ENCODE measurements at places on chromosomes 3 and 15.

DNA sequence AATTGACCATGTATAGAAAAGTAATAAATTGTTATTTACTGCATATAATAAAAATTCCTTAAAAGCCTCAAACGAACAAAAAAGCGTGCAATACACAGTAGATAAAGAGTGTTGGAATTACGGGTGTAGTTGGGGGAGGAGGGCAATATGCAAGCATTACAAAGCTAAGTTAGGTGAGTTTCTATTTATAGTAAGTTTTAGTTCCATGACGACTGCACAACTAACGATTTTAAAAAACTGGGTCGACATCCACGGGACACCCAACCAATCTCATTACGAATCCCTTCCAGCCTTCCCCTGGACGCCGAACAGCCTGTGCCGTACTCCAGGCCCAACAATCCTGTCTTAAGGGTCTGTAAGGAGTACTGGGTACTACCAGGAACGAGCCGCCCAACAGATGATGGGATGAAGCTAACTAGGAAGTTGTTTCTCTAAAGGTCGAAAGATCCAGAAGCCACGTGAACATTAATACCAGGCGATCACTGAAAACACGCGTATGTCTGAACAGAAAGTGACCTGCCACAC lies 677 bp downstream of the POLQ start:
- DNase-seq: no peak

GRCh38 chr3:107627962-107628542 lies 105.3 kb downstream of the BBX start:
- no peak for DNase-seq

- peak; percentile 40 for DNase-seq
Observed at GRCh38 chr3:111859061-111859973, at the start of gene PHLDB2. TSS of gene PHLDB2 (plus strand) at chr3:111859265. CDS start at chr3:111884078, 24,813 bp downstream.

DNA sequence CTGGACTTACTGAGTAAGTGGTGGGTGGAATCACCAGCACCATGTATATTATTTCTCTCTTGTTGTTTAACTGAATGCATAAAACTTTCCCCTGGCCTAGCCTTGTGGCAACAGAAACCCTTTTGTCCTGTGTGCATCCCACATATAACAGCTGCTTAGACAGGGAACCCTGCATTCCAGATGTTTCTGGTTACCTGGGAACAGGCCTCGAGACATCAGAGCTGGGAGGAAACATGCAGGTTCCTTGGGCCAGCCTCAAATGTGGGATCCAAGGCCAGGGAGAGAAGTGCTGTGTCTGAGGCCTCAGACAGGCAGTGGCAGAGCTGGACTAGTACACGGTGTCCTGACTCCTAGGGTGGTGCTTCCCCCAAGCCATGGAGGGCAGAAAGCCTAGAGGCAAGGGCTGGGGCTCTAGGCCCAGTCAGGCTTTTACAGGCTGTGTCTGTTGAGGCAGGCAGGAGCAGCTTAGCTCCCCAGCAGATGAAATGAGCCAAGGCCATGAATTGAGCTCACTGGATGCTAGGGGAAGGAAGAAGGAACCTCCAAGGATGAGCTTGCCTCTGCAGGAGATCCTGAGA lies 57.7 kb downstream of the ITGA11 start:
- DNase-seq: no peak

- no peak for DNase-seq
Observed at GRCh38 chr3:27141668-27142067, 227.5 kb downstream of the NEK10 start.

DNA sequence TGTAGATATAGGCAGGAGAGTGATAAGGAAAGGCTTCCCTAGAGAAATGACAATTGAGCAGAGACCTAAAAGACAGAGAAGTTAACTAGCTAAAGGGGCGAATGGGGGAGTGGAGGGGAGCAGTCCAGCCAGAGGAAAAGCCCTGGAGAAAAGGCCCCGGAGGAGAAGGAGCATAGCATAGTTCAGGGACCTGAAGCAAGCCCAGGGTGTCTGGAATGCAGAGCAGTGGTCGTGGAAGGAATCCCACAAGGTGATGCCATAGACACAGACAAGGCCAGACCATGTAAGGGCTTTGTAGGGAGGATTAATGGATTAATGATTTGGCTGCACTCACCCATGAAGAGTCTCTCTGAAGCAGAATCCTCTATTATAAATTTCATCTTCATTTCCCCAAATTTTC lies 45.8 kb upstream of the LRRN1 start:
- no peak for DNase-seq

- DNase-seq: no peak
Observed at GRCh38 chr15:60121845-60122244, 117.7 kb downstream of the FOXB1 start.

DNA sequence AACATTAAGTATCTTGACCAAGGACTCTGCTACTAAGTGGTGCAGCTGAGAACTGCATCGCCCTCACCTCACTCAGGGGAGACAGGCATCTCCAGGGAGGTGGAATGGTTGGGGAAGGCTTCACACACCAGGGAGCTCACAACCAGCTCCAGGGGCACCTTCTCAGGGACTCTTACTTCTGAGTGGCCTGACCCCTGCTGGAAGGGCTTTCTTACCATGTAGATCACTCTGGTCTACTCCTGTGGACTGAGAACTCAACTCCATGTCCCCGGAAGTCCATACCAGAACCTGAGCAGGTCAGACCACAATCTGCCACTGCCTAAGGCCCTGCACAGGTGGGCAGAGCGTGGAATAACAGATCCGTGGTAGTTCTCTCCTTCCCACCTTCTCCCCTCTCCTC lies 140.5 kb downstream of the TLE3 start:
- DNase-seq: no peak

- DNase-seq: no peak
Observed at GRCh38 chr15:45715528-45715927, 80.7 kb downstream of the SQOR start.

DNA sequence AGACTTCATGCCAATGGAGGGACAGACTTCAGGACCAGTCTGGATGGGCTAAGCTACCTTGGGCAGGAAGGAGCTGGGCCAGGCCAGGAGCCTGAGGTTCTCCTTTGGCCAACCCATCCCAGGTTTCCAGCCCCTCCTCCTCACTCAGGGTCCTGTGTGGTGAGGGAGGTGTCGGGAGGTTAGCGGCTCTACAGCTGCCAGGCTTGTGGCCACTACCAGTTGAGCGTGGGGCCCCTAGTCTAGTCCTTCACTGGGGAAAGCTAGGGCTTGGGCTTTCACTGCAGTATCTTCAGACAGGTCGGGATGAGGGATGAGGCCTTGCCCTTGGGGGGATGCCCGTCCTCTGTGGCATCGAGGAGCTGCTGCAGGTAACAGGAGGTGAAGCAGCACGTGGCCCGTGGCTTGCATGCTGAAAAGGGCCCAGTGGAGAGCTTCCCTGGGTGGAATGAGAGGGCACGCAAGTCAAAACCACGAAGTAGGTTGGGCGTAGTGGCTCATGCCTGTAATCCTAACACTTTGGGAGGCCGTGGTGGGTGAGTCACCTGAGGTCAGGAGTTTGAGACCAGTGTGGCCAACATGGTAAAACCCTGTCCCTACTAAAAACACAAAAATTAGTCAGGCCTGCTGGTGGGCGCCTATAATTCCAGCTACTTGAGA lies 8.5 kb upstream of the FANCD2 start:
- no peak for DNase-seq

DNA sequence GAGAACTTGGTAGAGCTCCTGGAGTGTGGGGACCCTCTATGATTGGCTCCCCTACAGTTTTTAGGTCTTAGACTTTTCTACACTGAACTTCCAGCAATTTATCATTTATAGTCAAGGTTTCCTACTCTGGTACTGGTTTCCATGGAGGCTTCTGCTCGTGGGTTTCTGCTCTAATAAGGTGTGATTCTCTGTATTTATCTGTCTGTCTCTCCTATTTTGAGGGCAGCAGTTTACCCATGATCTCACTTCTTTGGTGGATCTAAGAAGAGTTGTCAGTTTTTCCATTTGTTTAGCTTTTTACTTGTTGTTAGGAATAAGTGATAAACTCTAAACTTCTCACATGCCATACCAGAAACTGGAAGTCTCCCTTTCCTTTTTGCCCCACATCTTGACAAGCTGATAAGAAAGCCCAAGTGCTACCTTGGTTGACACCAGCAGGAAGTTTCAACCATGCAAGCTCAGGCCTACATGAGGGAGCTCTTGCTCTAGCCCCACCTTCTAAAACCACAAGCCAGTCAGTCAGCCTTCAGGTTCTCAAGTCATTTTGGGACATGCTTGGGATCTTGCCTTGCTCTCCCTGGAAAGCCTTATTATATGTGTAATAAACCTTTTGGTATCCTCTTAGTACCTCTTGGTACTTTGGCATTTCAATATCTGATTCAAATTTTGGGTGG lies 10.0 kb downstream of the TIMMDC1 start:
- DNase-seq: no peak

DNA sequence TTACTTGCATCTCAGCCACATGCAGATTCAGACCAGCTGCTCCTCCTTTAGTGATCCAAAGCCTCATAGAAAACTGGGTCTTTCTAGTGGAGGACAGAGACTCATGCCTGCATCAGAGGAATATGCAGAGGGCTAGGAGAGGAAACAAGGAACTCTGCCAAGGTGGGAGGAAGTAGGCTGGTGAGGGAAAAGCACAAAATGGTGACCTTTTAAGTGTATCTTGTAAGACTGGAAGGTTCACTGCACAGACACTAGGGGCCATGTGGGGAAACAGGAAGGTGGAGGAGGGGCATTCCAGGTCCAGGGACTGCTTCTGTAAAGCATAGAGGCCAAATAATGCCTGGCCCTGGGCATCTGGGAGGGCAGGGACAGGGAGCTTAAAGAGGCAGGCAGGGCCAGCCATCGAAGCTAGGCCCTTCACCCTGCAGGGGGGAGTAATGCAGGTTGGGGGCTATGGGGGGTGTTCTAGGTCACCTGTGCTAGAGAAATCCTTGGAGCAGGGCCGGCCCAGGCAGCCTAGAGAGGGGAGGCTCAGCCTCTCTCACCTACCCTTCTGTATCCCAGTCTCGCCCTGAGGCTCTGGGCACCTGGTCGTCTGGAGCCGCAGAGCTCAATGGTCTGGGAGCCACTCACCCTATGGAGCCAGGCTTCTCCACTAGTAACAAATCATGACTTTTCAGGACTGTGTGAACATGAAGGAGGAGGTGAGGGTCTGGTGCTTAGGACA lies 117.7 kb downstream of the DNAJB8 start:
- DNase-seq: no peak

- no peak for DNase-seq
Observed at GRCh38 chr3:2148561-2149340, 50.1 kb downstream of the CNTN4 start.

DNA sequence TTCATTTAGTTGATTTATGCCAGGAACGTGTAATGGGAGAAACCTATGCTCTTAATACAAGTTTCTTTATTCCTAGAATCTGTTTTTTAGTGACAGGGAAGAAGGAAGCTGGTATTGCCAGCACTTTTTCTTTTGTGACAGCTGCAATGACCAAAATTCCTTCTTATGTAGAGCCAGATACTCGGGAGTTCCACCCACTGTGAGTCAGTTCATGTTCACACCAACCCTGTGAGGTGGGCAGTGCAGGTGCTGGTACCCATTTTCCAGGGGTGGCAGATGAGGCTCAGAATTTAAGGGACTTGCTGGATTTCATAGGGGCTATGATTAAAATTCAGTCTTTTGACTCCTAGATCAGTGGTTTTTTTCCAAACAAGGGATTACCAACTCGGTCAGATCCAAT lies 34.7 kb downstream of the OXNAD1 start:
- no peak for DNase-seq

DNA sequence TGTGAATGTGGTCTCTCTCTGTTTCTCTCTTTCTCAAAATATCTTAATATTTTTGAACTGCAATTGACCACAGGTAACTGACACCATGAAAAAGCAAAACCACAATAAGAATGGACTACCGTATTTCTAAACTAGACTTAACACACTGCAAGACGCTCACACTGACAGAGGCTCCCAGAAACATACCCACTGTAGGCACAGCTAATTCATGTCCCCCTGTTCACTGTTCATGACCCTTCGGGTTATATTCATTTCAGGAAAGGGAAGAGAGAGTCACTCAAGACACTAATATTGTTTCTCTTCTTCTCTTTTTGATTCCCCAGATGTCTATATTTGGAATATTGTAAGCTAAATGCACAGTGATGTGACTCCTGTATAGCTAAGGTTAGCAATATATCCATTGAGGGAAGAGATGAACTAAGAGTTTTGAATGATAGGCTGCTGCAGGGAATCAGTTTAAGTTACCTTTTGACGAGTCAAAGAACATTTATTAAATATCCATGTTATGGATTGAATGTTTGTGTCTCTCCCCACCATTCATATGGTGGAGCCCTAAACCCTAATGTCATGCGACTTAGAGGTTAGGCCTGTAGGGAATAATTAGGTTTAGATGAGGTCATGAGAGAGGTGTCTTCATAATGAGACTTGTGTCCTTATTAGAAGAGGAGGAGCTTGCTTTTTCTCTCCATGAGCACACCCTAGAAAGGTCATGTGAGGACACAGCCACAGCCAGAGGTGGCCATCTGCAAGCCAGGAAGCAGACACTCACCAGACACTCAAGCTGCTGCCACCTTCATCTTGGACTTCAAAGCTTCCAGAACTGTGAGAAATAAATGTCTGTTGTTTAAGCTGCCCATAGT lies 216.6 kb upstream of the GRM7 start:
- no peak for DNase-seq

- no peak for DNase-seq
Observed at GRCh38 chr15:69388260-69388705, 25.9 kb upstream of the KIF23 start.

- no peak for DNase-seq
Observed at GRCh38 chr3:191221638-191222037, 22.6 kb downstream of the OSTN start.

DNA sequence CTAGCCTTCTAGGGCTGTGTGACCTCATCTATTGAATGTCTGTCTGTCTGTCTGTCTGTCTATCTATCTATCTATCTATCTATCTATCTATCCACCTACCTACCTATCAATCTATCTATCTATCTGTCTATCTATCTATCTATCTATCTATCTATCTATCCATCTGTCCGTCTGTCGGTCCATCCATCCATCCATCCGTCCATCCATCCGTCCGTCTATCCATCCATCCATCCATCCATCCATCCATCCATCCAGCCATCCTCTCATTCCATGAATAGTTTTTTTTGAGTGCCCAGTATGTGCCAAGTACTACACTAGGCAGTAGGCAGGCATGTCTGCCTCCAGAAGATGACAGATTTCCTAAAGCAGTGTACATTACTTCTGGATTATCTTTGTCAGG lies 122.5 kb downstream of the FOXB1 start:
- DNase-seq: no peak

GRCh38 chr15:69443032-69443611 lies 9.5 kb upstream of the RPLP1 start:
- DNase-seq: no peak

GRCh38 chr3:16828815-16829214 lies 55.9 kb upstream of the PLCL2 start:
- peak; percentile 13 for DNase-seq

GRCh38 chr3:127457094-127457475 lies 133.4 kb downstream of the TPRA1 start:
- no peak for DNase-seq

DNA sequence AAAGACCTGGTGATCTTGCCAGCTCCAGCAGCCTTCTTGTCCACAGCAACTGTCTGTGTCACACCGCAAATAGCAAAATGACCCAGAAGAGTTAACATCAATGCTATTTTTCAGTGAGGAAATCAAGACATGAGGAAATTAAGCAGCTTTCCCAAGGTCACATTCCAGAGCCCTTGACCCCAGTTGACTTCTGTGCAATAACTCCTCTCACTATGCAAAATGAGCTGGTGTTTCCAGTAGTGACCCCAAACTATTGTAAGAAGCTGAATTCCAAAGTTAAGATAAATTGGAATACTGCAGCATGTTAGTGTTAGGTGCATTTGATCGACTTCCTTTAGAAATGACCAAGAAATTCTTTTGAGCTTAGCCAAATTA lies 172.8 kb upstream of the SNTN start:
- no peak for DNase-seq

- DNase-seq: no peak
Observed at GRCh38 chr15:50219820-50220219, 37.8 kb downstream of the SLC27A2 start.
